ENCODE measurements at places on chromosomes 5 and 9.

DNA sequence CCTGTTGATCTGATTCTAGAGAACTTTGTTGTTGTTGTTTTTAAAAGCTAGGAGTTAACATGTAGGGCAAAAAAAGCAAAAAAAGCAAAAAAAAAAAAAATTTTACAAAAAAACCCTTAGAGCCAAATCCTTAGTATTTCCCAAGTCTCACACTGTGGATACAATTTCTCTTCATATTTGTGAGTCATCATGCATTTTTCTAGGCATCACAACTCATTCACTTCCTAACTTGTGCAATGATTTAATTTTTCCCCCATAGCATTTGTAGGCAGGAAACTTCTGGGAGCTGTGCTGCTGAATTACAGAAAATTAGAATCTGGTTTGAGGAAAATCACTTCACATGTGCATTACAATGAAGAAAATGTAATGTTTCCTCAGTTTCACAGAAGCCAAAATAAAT, 91.9 kb downstream of the MARCHF3 start:
- DNase-seq: no peak

- peak; percentile 38 for DNase-seq
Observed at GRCh38 chr5:57692582-57693487, 210.2 kb upstream of the ACTBL2 start.

DNA sequence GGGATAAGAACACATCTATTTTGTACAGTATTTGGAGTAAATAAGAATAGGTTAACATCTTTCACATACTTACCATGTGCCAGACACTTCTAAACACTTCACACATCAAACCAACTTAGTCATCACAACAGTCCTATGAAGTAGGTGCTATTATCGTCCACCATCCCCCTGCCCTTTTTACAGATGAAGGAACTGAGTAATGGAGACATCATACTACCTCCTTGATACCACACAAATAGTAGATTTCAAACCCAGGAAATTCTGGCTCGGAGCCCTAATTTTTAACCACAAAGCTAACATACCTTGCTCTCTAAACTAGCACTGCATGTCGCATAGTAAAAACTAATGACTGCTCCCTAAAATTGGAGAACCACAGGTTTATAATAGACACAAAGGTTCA, 4.2 kb upstream of the ZNF366 start:
- DNase-seq: no peak

- no peak for DNase-seq
Observed at GRCh38 chr9:93648181-93648580, 71.8 kb downstream of the PHF2 start.
